Foreskin fibroblast (primary cell): ENCODE measurements at places on chromosomes 2 and 18.

DNA sequence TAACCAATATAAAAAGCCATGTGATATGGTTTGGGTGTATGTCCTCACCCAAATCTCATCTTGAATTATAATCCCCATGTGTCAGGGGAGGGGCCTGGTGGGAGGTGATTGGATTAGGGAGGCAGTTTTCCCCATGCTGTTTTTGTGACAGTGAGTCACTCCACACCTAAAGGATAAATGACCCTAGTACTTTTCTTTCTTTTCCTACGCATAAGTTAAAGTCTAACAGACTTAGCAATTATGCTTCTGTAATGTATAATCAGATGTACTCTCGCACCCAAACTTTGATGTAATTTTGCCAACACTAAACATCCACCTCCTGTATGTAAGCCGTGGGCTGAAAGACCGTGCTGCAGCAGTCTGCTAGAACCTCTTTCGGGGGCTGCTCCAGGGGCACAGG lies 97.2 kb upstream of the DSEL start:
- no peak for DNase-seq

DNA sequence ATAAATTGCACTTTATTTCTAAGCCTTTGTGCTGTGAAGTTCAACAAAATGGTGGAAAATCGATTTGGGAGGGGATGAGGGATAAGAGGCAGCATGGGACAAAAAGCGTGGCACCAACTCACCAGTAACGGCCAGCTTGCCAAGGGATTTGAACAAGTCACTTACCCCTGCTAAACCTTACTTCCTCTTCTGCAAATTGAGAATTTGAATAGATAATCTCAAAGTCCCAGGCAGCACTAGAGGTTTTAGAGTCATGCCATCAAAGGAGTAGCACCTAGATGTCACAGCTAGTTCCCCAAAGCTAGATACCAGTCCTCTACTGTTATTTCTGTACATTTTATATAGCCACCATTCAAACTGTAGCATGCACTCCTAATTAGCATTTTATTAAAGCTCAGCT lies 83.7 kb upstream of the VRK2 start:
- DNase-seq = no peak

DNA sequence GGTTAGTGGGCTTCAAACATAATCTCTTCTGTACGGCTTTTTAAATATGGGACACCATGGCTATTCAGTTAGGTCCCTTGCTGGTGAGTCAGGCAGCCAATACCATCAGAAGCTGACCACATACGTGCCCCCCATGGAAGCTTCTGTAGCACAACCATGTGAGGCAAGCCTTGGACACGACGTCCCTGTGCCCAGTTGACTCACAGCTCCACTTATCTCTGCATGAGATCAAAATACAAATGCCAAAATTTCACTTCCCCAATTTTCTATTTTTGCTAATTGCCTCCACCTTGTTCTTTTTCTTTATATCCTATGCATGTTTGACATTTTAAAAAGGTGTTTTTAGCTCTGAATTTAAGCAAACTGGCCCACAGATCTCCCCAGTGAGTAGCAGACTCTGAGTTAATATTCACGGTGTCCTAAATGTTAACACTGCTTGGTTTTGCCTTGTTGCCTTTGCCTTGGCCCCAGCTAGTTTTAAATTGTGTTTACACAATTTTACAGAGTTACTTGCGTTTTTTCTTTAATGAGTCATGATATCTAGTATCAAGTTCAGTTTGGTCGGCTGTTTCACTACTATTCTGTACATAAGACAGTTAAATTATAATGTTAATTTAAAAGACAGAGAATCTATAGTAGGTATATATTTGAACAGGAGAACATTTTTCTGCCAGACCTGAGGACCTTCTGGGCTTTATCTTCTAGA lies 77.5 kb downstream of the CDCA7 start:
- peak; percentile 52 for DNase-seq

DNA sequence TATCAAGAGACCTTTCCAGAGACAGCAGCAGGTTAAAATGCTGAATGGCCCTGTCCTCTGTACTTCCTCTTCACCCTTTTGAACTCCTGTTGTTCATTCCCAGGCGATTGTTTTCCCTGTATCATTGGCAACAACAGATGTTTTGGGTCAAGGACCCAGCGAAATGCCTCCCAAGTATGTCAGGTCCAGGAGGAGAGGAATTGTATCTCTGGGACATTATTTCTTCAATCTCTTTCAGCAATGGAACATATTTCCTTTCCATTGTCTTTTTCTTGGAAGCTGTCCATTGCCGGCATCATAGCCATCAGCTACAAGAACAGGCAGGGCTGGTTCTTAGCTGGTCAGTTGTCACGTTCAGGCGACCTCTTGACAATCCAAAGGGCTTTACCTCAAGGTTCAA lies 76.2 kb downstream of the NRP2 start:
- no peak for DNase-seq

GRCh38 chr2:158686210-158686691 lies 108.9 kb upstream of the DAPL1 start:
- peak; percentile 90 for DNase-seq

GRCh38 chr2:191115804-191116203 lies 35.0 kb downstream of the STAT4 start:
- DNase-seq = peak; percentile 4

DNA sequence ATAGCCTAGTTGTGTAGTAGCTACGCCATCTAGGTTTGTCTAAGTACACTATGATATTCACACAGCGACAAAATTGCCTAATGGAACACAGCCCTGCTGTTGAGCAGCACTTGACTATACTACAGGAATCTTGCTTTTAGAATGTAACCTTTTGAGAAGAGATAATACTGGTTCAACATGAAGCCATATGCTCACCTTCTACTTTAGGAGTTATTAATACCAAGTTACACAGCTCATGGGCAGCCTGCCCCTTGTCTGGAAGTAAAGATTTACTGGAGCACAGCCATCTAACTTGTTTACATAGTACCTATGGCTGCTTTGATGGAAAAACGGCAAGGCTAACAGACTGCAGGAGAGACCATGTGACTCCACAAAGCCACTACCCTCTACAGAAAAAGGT lies 174.8 kb downstream of the DYM start:
- no peak for DNase-seq

DNA sequence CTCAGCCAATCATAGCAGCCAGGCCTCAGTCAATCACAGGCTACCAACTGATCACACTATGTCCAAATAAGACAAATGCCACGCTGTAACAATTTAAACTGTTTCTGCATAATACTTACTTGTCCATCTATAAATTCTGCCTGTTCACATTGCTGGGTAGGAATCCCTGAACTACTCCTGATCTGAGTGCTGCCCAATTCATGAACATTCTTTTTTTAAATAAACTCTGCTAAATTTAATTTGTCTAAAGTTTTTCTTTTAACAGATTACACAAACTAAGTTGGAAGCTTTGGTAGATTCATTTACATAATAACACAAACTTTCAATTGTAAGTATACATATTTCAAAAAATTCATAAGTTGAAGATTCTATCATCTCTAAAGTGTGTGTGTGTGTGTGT lies 583.0 kb downstream of the ERBB4 start:
- DNase-seq = no peak

DNA sequence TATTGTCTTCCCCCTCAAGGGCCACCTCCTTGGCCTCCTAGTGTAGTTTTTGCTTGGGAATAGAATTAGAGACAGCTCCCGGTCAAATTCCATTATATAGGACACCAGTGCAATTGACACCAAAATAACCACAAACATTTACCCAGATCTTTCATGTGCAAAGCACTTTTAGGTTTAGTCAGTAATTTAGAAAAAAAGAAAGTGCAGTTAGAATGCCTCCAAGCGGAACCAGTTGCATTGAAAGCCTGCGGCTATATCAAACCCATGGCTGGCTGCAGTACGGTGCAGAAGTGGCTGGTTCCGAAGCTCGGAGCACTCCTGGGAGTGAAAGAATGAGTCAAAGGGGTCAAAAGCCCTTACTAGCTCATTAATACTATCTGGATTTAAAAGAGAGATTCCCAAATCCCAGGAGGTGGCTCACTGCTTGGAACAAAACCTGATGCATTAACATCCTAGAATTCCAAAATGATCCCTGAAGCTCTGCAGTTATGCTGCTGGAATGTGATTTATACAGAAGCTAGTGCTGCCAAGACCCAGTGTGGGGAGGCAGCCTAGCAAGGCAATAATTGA lies 432.2 kb upstream of the KLHL29 start:
- no peak for DNase-seq

GRCh38 chr2:128342550-128342949 lies 23.9 kb upstream of the HS6ST1 start:
- no peak for DNase-seq

GRCh38 chr2:111166115-111166514 lies 45.4 kb downstream of the BCL2L11 start:
- no peak for DNase-seq

- peak; percentile 92 for DNase-seq
Measured at GRCh38 chr2:191020742-191021381, 6.9 kb upstream of the STAT1 start.

- peak; percentile 58 for DNase-seq
Measured at GRCh38 chr2:206275312-206276055, 1.0 kb downstream of the ZDBF2 start.

DNA sequence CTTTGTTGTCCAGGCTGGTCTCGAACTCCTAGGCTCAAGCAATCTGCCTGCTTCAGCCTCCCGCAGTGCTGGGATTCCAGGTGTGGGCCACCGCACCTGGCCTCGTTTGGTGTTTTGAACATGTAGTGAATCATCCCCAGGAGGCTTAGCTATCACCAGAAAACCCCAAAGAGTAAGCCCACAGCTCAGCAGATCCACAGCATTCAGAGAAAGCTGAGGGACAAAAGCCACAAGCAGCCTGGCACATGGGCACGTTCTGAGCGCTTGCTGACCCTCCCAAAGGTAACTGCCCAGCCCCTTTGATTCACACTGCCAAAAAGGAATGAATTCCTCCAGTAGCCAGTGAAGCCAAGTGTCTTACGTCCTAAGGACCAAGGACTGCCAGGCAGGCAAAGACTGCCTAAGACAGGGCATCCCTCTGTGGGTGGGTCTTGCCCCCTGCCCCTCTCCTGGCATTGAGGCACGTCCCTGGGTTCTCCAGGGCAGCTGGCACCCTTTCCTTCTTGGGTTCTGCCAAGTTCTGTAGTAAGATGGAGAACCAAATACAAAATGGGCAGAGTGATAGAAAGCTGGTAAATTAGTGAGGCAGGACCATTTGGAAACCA lies 31.7 kb downstream of the MBP start:
- no peak for DNase-seq

GRCh38 chr18:78753240-78753639 lies 226.4 kb upstream of the SALL3 start:
- DNase-seq = no peak

DNA sequence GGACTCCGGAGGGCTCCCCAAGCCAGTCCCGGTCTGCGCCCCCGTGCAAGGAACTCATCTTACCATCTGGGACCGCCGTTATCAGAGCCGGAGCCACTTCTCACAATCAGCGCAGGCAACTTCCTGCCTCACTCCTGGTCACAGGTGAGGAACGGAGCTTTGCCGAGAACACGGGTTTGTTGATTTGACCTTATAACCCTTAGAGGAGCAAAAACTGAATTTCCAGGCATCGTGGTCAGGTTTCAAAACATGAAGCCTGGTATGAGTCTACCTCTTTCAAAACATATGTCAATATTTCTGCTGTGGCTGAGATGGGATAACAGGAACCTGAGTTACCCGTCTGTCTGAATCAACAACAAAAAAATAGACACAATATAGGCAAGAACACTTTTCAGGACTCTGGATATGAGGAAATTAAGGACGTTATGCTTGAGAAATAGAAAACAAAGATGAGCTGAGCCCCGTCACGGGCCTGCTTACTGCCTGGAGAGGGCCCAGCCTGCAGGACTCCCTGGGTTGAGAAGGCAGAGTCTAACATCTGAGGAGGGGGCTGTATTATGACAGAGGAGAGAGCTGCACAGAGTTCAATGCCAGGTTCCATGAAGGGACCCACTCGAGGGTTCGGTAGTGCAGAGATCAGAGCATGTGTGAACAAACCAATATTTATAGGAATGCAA lies 148.7 kb downstream of the NDUFA10 start:
- DNase-seq = no peak

- no peak for DNase-seq
Measured at GRCh38 chr2:99336804-99337112, 431 bp upstream of the EIF5B start.

GRCh38 chr2:141038341-141038740 lies 1092.5 kb downstream of the LRP1B start:
- DNase-seq = no peak

DNA sequence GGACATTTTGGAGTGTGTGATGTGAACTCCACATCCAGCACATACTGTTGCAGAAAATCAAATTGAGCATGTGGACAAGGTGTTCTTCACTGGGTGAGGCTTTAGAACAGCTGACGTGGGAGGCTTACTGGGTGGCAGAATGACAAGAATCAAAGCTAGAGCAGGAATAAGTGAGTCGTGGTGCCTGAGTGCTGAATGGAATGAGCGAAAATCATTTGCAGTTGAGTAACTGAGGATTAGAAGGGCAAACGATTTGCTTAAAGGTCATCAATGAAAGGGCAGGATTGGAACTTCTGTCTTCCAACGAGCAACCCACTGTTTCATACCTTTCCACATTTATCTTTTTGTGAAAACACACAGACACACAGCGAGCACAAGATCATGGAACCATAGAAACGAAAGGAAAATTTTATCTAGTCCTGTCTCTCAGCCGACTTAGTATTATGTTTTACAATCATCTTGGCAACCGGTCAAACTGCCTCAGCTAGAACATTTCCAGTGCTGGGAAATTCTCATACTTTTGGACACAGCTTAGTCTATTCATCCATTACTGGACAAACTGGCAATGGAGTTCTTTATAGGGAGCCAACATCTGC lies 7.2 kb upstream of the DAW1 start:
- peak; percentile 68 for DNase-seq
